ENCODE measurements at places on chromosomes 7 and 10. TPM values are rescaled to one million over a fixed set of nuclear protein-coding genes. Genes with fewer than 3 reads are reported as not detected.

Gene TET1
- 1.7 TPM for total RNA-seq

Gene SNCG
- total RNA-seq = 0.29 TPM

Gene WNT8B
- total RNA-seq = 0.20 TPM

Gene TRDMT1
- total RNA-seq = 9.1 TPM

Gene VWDE
- total RNA-seq = 4.4 TPM

Gene WIPF3
- total RNA-seq = not detected

Gene SDK1
- total RNA-seq = 0.20 TPM

Gene CYP2C19
- not detected for total RNA-seq

All from T-helper 1 cell treated with Interleukin-12 subunit alpha and Interleukin-12 subunit beta and Interleukin-4 antibody, amounts not matched to agents 30 ng/mL and 1 ng/mL, for 36 hours (primary cell).